ENCODE measurements at places on chromosomes 1 and 21.

DNA sequence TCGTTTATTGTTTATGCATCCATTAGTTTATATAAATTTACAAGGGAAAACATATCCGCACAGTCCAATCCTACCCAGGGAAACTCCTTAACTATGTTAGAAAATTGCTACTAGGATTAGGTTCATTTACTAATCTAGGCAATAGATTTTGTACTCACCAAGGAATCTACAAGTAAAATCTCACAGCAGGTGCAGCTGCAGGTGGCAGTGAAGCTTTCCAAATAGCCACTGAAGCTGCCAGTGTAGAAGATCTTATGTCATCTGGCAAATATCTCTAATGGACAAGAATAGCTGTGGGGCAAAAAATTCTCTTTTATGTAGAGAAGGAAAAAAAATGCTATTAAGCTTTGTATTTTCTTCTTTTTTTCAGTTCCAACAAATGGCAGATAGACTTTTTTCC is 963.4 kb upstream of the ADGRL4 start:
- DNase-seq, result no peak

DNA sequence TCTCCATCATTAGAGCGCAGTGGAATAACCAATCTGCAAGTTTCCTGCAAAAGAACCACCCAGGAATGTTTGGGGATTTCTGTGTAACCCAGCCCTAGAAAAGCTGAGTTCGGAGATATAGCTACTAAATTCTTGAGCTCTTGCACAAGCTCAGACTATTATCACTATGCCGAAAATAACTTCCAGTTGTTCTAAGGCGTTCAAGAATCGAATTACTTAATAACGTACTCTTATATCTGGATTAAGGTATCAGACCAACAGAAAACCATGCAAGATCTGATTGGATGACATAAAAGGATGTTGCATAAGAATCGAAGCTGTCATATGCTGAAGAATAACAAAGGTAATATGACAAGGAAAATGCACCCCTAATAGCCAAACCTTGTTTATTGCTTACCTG is 7.5 kb upstream of the LAMC2 start:
- DNase-seq, result no peak

- DNase-seq, result no peak
Measured at GRCh38 chr1:173400387-173400995, 76.6 kb upstream of the PRDX6 start.

- DNase-seq, result no peak
Measured at GRCh38 chr1:42370876-42371549, 9.6 kb upstream of the RIMKLA start.

DNA sequence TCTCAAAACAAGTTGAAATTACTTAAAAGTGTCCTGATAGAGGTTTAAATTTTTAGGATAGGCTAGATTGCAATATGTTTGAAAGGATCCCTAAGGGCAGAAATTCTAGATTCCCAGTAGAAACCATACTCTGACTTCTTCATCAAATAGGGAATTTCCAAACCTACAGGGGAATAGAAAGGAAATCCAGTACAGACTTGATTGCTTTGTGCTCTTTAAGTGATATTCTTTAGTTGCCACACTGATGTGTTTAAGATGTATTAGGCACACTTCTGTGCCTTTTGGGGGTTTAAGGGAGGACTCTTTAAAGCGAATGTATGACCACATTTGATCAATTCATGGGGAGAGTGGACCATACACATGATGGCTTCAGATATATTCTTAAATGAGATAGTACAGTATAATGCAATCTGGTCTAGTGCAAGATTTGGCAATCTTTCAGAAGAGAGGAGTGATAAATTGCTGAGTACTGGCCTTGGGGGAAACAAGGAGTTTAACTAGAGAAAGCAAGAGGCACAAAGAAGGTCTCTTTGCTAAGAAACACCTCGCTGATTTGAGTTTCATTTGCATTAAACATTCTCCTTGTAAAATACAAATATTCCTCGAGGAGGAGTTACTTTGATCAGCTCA is 268.8 kb upstream of the NR5A2 start:
- DNase-seq, result no peak

GRCh38 chr1:235199441-235199840 is 38.4 kb upstream of the RBM34 start:
- DNase-seq, result no peak

DNA sequence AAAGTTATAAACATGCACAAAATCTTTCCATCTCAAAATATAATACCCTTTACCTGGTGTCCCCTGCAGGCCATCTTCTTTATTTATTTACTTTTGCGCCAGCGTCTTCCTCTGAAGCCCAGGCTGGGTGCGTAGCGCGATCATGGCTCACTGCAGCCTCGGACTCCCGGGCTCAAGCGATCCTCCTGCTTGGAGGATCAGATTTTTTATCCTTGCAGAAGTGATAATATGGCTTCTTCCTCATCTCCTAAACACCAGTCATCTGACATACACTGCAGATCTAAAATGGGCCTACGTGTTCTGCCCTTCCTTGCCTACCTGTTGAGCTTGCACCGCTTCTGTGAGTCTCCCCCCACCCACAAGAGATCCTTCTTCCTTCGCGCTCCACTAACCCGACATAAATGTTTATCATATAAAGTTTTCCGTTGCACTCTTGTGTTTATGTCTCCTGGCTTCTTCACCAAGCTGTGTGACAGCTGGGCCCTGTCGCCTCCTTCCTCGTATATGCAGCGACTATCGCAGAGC is 506 bp upstream of the SRP9 start:
- DNase-seq, result no peak

DNA sequence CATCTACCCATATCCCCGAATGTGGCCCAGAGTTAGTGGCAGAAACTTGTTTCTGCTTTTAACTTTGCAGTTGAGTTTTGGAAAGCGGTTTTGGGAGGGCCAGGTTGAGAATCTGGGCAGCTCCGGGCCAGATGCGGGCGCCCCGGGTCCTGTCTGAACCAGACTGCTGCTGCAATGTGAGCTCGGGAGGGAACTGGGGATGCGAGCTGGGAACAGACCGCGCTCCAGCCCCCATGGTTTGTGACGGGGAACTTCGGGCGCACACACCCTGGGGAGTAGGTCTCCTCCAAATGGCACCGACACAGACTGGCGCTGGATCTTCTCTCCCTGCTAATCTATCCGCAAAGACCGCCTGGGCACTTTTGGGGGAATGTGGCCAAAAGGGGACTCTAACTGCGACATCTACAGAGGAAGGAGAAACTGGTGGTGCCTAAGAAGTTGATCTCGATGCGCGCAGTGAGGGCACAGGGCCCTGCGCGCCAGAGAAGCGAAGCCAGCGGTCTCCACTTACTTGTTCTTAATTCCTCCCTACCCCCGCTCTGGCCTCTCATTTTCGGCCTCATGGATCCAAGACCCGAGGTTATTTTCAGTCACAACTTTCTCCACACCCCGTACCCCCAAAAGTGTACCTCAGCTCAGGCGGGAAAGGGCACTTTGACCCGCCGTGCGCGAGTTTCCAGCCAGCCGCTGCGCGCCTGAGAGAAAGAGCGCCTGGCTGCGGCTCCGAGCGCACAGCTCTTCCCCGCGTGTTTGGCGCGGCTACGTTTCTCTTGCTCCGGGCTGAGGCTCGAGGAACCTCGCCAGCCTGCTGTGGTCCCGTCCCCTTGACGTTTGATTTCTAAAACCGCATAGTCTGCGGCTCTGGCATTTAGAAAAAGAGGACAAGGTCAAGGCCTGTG is 411.0 kb upstream of the ESRRG start:
- no peak for DNase-seq

- no peak for DNase-seq
Measured at GRCh38 chr1:161706113-161706481, 932 bp upstream of the FCRLA start.

GRCh38 chr1:7500381-7501083 is 270.6 kb upstream of the VAMP3 start:
- DNase-seq, result no peak

GRCh38 chr1:59107916-59108315 is 189.0 kb upstream of the FGGY start:
- DNase-seq, result no peak

DNA sequence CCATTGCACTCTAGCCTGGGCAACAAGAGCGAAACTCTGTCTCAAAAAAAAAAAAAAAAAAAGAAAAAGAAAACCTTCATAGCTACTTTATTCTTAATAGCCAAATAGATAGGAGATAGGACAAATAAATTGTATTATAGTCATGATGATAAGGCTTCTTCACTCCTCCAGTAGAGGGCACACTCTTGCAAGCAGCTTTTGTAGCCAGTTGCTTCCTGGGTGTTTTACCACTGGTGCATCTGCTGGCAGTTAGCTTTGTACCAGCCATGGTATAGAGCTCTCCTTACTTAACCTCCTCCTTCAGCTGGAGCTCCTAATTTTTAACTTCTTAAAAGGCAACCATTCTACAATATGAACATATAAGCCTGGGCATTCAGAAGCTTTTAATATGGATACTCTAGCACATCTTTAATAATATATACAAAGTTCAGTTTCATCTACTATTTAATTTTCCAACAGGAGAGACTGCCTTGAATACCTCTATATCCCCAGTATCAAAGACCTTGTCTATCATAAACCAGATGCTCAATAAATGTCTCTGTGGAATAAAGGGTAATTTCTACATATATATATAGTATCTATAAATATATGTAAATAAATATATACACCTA is 35.8 kb downstream of the EVI5 start:
- DNase-seq, result peak; percentile 27

DNA sequence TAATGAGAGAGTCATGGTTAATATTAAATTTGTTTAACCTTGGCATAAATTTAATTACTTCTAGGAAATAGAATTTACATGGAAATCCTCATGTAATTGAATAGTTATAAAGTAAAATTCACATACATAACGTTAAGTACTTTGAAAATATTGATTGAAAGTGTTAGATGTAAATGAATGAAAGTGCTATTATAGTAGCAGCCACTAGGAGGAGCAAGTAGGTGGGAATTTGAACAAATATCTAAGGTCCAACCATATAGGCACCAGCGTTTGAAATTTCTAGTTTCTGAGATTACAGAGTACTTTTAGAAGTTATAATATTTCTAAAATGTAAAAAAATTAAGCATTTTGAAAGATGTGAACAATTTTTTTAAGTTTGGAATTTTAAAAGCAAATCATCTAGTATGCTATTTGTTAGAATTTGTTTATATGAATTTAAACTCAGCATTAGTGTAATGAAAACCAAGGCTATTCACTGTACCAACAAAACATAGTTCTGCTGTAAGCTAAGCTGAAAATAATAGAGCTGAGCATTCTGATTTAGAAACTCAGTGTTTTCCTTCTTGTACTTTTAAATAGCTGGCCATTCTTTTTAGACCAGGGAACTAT is 3.3 kb downstream of the B3GALT2 start:
- DNase-seq, result no peak

DNA sequence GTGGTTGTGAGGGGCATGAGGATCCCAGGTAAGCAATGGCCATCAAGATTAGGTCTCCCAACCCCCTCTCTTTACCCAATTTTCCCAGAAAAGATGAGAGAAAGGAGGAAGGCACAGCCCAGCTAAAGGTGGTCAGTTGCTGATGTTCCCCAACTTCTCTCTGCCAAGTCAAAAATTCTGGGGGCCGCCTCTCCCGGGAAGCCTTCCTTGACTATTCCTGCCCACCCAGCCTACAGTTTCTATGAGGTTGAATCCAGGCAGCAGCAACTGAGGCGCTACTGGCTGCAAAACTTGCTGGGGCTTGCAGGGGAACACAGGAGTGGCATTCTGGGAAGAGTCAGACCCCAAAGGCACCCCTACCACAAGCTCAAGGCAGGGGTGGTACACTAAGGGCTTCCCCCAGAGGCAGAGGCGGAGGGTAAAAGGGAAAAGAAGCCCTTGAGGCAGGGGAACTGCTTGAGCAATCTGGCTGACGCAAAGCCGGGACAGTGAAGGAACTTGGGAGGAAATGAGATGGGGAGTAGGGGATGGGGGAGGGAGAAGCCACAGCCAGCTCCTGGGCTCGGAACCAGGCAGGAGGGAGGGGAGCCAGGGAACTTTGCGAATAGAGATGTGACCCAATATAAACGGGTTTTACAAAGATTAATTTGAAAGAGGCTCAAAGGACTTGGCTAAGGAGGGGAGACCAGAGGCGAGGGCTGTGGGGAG is 31.2 kb downstream of the SDC3 start:
- no peak for DNase-seq
